ENCODE measurements at places on chromosomes 1 and 21.

- DNase-seq, result no peak
Measured at GRCh38 chr1:109732390-109732881, 8.4 kb downstream of the GSTM3 start.

DNA sequence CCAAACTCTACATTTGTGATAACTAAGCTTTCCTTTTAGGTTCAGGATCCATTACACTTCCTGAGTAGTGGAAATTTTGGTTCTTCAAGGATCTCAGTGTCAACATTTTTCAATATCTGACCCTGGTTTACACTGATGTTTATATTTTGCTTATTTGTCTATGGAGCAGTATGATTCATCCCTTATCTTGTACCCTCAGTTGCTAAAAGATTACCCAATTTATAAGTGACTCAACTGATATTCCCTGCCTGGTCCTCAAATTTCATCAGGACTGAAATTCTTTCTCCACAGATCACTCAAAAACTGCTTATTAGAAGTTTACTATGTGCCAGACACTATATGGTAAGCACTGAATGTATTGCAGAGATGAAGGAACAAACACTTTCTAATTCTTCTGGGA lies 139.1 kb upstream of the CHRM3 start:
- DNase-seq, result no peak

- no peak for DNase-seq
Measured at GRCh38 chr21:23455676-23456075, 2151.6 kb downstream of the MRPL39 start.

- no peak for DNase-seq
Measured at GRCh38 chr1:119323216-119323982, 45.2 kb upstream of the HAO2 start.

GRCh38 chr1:9680828-9681227 lies 29.3 kb downstream of the PIK3CD start:
- DNase-seq, result no peak

DNA sequence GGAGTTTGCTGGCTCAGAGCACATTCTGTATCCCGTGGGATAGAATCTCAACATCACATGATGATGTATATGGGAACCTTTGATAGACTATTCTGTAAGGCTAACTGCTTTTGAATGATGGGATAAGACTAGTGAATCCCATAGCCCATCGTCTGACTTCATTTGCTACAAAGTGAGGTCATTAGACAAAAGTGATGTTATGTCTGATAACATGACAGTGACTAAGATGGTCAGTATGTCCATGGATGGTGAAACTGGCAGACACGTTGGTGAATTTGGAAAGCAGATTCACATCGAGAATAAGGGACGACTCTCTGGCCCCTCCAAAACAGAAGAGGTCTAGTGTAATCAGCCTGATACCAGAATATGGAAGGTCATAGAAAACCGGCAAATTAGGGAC lies 108.4 kb downstream of the HHAT start:
- no peak for DNase-seq

DNA sequence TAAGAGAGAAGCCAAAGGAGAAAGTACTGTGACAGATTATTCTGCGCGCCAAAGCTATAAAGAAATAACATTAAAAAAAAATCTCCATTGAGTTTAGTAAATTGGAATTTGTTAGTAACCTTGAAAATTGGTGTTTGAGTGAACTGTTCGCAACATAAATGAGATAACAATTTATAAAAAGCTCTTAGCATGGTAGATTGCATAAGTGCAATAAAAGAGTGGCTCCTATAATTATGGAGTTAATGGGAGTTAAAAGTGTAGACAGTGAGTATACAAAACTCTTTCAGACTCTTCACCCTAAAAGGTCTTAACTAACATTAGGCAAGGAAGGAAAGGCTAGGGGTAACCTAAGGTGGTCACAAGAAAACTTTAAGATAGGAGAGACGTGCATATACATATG lies 50.6 kb downstream of the RPRD2 start:
- no peak for DNase-seq

DNA sequence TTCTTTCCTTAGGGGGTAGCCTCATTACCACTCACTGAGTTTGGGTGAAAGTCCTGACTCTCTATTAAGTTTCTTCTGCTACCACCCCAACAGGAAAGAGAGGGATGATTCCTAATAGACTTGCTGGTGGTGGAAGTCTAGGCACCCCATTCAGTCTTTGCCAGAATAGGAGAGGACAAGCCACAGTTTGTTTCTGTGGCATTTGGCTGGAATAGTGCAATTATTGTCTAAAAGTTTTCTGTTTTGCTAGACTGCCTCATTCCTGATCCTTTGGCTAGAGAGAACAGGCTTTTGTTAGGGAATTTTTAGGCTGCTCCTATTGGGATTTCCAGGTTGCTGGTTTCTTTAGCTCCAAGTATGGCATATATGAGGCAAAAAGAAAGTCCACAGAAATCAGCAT lies 9.9 kb upstream of the HJV start:
- DNase-seq, result no peak

GRCh38 chr1:74637296-74637695 lies 36.3 kb downstream of the ERICH3 start:
- DNase-seq, result no peak

- no peak for DNase-seq
Measured at GRCh38 chr1:50858761-50859160, 101.3 kb downstream of the FAF1 start.

DNA sequence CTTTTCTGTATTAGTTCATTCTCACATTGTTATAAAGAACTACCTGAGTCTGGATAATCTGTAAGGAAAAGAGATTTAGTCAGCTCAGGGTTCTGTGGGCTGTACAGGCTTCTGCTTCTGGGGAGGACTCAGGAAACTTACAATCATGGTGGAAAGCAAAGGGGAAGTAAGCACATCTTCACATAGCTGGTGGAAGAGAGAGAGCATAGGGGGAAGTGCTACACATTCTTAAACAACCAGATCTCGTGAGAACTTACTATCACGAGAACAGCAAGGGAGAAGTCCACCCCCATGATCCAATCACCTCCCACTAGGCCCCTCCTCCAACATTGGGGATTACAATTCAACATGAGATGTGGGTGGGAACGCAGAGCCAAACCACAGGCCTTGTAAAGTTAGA lies 37.9 kb upstream of the AHCTF1 start:
- DNase-seq, result no peak

- DNase-seq, result no peak
Measured at GRCh38 chr1:212777151-212777550, 14.4 kb downstream of the NSL1 start.

- DNase-seq, result no peak
Measured at GRCh38 chr1:180231506-180231921, 1.4 kb downstream of the LHX4 start.

GRCh38 chr1:30872033-30872947 lies 36.3 kb downstream of the SDC3 start:
- DNase-seq, result no peak

DNA sequence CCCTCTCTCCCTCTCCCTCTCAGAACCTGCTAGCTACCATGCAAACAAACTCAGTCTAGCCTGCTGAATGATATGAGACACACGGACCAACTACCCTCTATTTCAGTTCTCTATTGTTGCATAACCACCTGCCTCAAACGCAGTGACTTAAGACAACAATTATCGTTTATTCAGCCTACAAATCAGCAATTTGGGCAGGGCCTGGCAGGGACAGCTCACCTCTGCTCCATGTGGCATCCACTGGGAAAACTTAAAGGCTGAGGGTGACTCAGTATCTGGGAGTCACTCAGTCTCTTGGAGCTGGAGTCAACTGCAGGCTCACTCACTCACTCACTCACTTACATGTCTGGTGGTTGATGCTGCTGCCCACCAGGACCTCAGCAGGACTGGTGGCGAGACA lies 121.3 kb downstream of the SEC16B start:
- no peak for DNase-seq

GRCh38 chr1:195327361-195327760 lies 1280.9 kb downstream of the KCNT2 start:
- no peak for DNase-seq

DNA sequence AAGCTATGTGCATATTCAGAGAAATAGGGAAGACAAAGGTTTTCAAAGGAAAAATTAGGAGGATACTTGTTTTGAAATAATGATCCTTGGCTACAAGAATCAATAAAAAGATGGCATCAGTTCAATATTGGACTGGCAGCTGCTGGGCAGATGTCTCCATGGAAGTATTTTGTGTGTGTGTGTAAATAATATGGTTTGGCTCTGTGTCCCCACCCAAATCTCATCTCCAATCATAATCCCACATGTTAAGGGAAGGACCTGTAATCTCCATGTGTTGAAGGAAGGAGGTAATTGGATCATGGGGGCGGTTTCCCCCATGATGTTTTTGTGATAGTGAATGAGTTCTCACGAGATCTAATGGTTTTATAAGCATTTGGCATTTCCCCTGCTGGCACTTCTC lies 40.4 kb upstream of the LRRC7 start:
- no peak for DNase-seq

DNA sequence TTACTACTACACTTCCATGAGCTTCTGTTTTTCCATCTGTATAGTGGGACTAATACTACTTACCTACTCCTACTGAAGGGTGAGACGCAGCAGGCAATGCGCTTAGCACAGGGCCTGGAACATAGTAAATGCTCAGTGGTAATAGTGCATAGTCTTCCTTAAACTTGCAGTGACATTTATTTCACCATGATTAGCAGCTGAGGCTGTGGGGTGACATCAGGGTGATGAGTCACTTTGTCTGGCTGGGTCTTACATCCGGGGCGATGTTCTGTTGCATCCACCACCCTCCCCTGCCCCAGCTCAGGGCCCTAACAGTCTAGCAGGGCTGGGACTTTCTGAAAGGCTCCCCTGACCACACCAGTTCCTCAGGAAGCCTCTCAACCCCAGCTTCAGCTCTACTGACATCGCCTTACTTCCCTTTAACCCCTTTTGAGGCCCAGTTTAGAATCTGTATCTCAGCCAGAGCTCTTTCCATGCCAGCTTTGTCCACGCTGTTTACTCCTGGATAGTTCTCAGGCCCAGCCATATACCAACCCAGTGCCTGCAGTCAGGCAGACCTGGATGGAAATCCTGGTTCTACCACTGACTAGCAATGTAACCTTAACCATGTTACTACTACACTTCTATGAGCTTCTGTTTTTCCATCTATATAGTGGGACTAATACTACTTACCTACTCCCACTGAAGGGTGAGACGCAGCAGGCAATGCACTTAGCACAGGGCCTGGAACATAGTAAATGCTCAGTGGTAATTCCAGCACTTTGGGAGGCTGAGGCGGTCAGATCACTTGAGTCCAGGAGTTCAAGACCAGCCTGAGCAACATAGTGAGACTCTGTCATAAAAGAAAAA lies 66.3 kb downstream of the CD58 start:
- peak; percentile 61 for DNase-seq

GRCh38 chr1:29777522-29777921 lies 541.2 kb downstream of the PTPRU start:
- peak; percentile 13 for DNase-seq

DNA sequence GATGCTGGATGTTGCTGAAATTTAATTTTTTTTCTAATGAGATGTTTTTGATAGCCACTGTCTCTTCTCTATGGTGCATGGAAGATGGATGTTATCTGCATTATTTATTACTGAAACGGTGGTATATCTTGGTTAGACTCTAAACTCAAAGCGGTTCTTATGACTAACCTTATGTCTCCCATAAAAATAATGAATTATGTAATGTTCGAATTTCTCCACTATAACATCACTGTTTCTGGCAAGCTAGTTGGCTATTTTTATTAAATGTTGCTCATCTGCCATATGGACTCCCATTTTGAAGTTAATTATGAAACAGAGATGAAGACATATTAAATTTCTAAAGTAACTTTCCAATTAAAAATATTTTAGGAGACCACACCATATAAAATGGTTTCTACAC lies 808.6 kb upstream of the ADGRL4 start:
- no peak for DNase-seq

DNA sequence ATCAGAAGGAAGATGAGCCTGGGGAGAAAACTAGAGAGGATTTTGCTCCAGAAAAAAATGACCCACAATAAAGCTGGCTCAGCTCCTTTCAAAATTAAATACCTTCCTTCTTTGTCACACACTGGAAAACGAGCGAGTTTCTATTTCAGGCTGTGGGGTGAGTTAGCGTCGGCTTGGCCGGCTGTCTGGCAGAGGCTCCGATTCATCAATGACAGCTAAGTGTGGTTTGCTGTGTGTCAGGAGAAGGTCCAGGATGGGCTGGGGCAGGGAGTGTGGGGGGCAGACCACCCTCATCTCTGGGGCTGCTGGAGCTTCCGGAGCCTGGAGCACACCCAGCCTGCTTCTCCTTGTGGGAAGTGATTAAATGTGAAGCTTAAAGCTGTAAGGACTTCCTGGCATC lies 120.2 kb downstream of the ETS2 start:
- DNase-seq, result no peak

- DNase-seq, result no peak
Measured at GRCh38 chr1:10776190-10776905, 20.1 kb downstream of the CASZ1 start.

DNA sequence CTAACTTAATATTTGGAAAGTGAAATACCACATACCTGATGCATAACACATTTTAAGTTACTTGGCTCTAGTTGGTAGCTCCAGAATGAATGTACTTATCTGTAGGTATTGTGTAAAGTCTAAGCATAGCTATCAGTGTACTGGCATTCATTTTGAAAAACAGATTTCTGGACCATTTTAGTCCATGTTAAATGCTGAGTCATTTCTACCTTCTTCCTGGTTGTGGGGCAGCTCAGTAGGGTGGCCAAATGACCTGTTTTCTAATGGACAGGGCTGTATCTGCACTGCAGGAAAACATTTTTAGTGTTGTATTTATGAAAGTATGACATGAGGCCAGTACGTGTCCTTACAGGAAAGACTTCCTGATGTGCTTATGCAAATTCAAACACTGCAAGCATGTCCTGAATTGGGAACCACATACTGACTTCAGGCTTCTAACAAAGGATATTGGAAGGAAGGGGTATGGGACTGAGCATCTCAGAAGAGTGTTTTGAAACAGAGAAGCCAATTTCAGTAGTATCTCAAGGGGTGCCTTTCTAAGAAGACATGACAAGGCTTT lies 300.3 kb upstream of the B3GALT2 start:
- DNase-seq, result no peak

DNA sequence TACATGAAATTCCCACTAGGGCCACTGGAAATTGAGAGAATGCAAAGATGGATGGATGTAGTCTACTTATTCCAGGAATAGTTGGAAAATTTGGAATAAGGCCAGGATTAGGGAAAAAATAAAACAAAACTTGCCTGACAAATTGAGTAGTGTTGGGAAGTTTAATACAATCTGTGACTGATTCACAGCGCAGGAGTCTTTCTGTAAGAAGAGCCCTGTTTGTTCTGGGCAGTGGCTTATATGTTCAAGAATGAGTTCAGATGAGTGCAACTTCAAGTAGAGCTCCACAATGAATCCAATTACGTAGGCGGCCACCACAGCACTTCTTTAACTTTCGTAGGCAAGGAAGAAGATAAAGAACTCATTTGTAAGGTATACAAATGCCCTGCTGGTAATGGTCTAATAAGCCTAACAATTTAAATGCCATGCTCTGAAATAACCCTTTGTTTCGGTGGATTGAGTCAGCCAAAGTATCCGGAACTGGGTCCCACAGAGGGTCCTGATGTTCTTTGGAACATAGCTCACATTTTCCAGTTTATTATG lies 47.1 kb upstream of the KCNE1 start:
- DNase-seq, result no peak

- no peak for DNase-seq
Measured at GRCh38 chr1:176033474-176033873, 173.6 kb downstream of the COP1 start.

- no peak for DNase-seq
Measured at GRCh38 chr1:40722622-40723021, 31.1 kb downstream of the NFYC start.

- no peak for DNase-seq
Measured at GRCh38 chr1:22892789-22893188, 79.9 kb downstream of the LACTBL1 start.

Measured in liver (tissue), 10 donors.